ENCODE measurements at places on chromosomes 12 and 14.

DNA sequence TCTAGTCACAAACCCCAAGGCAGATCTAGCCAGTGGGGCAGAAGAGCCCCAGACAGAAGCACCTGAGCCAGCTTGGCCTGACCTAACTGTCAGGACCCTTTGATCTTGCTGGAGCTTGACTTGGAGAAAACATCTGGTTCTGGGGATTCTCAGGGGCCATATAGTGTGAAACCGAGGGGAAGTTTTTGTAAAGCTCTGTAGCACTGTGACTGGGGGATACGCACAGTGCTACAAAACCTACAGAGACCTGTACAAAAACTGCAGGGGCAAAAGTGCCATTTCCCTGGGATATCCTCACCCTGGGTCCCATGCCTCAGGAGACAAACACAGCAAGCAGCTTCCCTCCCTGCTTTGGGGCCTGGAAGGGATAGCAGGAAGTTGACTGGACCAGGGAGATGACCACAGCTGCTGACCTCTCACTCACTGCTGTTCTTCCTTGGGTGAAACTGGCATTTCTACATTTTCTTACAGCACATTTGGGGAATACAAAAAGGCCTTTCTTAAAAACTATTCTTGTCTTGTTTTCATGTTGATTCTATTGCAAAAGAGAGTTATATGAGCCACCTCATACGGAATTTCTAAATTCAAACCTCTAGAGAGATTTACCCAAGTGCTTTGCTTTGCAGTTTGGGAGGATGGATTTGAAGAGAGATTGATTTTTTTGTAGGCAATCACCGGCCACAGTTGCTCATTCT is 140.0 kb downstream of the DAD1 start:
- DNase-seq: no peak

- no peak for DNase-seq
These were observed 89.2 kb downstream of the DAAM1 start for GRCh38 chr14:59277659-59278058.

DNA sequence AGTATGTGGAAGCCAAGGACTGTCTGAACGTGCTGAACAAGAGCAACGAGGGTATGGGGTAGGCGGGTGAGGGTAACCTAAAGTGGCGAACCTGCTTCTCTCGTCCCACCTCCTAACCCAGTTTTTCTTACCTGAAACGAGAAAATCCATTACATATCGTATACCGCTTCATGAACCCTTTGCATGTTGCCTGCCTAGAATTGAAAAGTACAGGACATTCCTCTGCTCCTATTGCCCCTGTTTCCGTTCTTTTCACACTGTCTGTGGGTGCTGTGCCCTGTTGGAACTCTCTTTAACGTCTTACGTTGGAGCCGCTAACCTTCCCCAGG is 513 bp downstream of the PFDN5 start:
- DNase-seq: no peak

DNA sequence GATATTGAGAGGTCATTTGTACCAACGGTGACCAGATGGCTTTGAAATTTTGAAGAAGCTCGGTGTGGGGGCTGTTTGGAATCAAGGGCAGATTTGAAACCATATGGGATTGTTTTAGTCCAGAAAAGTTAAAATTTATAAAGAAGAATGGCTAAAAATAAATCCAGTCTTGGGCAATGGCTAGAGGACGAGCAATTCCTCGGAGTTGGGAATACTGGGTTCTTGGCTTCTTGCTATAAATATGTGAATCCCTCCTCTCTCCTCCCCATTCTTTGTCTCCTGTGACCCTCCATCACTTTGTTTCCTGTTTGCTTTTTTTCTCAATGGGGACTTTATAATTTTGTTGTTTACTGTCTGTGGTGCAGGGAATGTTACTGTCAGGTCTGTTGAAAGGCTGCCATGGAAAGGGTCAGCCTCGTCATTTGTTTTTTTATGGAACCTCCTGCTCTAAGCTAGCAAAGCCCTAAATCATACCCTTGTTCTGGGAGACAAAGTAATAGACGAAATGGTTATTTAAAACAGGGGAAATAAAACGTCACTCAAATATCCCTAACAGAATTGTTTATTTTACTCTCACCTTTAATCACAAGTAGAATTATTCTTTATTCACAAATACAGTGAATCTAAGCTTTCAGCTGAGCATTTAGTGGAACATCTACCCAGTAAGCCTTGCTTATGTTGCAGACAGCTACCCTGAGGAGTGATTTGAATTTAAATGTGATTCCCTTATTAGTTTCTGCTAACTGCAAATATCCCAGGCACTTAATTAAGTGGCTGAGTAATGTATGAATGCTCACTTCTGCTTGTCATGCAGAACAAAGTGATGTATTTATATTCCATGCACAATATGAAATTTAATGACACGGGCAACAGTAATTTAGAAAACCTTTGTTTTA is 273.1 kb upstream of the NOVA1 start:
- DNase-seq: no peak

DNA sequence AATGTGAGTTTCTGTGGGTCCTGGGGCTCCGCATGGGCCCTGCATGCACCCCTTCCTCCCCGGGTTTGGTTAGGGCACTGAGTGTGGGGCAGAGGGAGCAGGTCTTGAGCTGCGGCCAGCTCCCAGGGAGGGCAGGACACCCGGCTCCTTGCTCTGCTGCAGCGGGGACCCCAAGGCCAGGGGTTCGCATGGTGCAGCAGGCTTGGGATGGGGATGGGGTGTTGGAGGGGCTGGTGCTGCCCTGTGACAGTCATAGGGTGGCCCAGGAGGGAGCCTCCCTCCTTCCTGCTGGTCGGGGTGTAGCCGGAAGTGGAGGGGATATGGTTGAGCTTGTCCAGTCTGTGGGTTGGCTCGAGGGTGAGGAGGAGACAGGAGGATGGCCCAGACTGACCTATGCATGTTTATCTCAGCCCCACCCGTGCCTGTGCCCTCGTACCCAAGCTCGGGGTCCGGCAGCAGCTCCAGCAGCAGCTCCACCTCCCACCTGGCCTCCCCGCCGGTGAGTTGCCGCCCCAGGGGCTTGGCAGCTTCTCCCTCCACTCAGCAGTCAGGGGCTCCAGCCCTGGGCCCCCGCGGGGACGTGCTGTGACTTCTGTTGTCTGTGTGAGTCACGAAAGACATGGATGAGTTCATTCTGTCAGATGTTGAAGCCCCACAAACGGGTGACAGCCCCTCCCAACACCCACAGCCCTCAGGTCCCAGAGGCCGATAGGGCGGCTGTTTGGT is 16.0 kb downstream of the ULK1 start:
- DNase-seq: no peak

DNA sequence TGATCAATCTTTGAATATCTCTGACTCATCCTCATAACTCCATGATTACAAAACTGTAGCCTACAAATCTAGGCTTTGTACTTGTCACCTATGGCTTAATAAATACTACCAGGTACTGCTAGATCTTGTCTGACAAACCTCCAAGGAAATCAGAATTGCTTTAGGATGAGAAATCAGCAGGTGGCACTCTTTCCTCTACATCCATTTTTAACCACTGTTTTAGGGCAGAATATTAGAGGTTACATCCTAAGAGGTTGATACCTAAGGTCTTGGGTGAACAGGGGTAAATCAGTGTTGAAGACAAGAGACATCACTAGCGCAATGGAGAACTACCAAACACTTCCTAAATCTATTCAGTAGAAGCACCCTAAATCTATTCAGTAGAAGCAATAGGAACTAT is 63.1 kb upstream of the SOX5 start:
- no peak for DNase-seq
